SJSA1 (cell line): ENCODE measurements at places on chromosomes 12 and 14. TPM values are rescaled to one million over a fixed set of nuclear protein-coding genes. Genes with fewer than 3 reads are reported as not detected.

DNA sequence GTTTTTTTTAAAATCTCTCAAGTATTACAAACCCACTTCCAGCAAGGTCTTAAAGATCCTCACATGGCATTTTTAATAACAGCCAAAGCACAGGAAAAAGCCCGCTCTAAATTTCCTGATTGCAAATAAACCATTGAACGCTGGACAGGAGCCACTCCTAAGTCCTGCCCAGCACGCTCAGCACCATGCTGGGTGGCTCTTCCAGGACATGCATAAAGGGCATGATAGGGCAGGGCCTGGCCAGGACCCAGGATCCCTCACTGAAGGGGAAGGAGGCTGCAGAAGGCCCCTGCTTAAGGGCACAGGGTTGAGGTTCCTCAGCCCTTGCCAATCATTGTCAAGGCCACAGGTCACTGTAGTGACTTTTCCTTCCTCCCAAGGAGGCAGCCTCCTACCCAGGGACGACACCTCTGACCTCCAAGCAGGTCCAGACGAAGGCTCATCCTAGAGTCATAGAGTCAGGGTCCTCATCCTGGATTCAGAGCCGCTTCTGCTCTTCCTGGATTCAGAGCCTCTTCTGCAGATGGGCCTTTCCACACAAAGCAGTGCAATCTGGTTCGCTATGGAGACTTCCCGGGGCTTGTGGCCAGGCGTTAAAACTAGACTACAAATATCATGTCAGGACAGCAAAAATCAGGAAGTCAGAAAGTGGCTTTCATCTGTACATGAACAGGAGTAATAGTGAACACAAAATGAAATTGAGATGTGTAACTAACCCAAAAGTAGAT lies 123.8 kb downstream of the GCH1 start:
- H3K4me1 ChIP-seq, result peaks cover 34% of the 10 kb centered on the region
- H3K27ac ChIP-seq, result no peak overlapping the region
- no peaks in the 10 kb centered on the region for H3K27me3 ChIP-seq
- DNase-seq, result no peak
- H3K36me3 ChIP-seq, result peaks cover 80% of the 10 kb centered on the region

- no peaks in the 10 kb centered on the region; the same call in 1 of the 2 replicates for H3K4me1 ChIP-seq
- no peaks in the 10 kb centered on the region for H3K27me3 ChIP-seq
- no peaks in the 10 kb centered on the region for H3K36me3 ChIP-seq
- no peak overlapping the region for H3K4me3 ChIP-seq
- H3K27ac ChIP-seq, result no peak overlapping the region
These were observed 27.1 kb upstream of the BCDIN3D start for GRCh38 chr12:49869816-49870500.

The KCNK13 gene
- total RNA-seq, result 0.05 TPM in 1 of 2 replicates, not detected in the other

DNA sequence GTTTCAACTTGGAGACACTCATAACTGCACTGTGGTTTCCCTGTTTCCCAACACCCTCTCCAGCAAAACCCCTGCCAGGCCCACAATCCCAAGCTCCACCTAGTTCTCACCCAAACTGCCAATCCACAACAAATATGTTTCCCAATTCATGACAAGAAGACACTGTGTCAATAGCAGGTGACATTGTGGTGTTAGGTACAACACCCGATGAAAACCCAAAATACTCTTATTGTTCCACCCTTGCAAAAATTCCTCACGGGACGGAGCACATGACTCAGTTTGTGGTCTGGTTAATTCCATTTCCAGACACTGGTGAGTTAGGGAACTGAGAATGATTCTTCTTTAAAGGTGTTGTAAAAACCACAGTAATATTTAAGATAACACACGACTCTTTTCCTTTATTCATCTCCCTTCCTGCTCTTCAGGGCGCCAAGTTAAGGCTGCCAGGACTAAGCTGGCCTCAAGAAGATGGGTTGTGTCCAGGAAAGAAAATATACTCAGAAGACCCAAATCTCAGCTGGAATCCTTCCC lies 735.5 kb downstream of the MED13L start:
- no peaks in the 10 kb centered on the region for H3K27me3 ChIP-seq
- no peak for DNase-seq
- no peaks in the 10 kb centered on the region for H3K36me3 ChIP-seq
- no peak overlapping the region for H3K27ac ChIP-seq

- no peaks in the 10 kb centered on the region for H3K4me1 ChIP-seq
- H3K36me3 ChIP-seq, result no peaks in the 10 kb centered on the region
- H3K27me3 ChIP-seq, result no peaks in the 10 kb centered on the region
- H3K4me3 ChIP-seq, result no peak overlapping the region
- no peak overlapping the region for H3K27ac ChIP-seq
These were observed 31.7 kb downstream of the FUT8 start for GRCh38 chr14:65444230-65444629.

DNA sequence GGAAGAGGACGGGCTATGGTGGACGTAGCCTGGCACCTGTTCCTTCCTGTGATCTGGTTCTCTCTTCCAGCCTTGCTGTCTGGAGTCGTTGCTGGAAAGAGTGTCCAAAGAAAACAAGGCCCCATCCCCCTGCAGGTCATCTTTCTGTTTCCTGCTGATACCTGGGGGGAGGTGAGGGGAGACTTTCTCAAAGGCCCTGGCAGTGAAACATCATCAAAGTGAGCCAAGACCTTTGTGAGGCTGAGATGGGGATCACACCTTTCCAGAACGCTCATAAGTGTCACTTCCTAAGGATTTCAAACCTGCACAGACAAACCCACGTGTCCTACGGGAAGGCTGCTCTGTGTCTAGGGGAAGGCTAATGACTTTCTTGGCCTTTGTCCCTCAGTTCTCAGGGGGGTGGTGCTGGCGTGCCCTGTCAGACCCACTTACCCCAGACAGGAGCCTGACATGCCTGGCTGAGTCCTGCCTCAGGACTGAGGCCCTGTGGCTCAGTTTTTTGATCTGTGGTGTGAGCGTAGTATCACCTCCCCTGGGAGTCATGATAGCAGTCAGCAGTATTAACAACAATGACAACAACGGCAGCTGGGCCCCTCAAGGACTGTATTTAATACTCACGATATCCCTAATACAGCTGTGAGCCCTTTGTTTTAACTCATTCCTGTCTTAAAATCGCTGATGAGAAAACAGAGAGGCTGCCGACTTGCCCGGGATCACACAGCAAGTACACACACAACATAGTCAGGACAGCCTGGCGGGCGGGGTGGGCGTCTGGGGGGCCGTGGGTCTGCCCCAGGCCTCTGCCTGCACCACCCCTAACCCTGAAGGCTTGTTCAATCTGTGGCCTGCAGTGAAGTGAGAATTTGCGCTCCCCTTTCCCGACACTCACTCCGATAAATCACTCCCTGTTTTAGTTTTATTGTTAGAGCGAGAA lies 235.2 kb downstream of the SLC41A2 start:
- H3K27ac ChIP-seq, result no peak overlapping the region
- no peaks in the 10 kb centered on the region for H3K36me3 ChIP-seq
- H3K4me3 ChIP-seq, result no peak overlapping the region
- no peaks in the 10 kb centered on the region for H3K27me3 ChIP-seq
- H3K4me1 ChIP-seq, result no peaks in the 10 kb centered on the region
